Common myeloid progenitor, CD34-positive (primary cell): ENCODE measurements at places on chromosomes 11 and 22.

DNA sequence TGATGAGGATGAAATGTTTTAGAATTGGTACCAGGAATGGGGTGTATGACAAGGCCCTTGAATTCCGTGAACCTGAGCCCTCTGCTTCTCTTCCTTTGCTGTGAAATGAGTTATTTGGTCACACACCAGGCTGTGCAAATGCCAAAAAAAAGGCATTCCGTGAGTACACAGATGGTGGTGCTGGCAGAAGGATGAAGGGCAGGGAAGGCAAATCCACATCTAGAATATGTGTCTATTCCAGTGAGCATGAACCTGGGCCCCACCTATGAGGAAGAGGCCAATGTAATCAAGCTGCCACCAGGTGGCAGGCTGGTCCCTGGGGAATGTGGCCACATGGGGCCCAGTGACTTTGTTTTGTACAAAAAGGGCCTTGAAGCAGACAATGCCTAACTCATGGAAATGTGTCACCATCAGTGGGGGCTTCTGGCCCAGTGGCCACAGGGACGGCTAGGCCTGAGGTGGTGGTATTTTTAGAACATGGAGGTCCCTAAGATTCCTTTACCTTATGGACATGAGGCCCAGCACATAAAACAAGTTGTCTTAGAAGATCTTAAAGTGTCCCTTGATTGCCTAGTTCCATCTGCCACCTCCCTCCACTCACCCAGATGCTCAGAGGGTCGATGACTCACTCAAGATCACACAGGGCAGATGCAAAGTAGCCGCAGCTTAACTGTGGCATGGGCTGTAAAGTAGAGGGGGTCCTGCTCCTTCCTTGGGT lies 3.9 kb upstream of the RNF215 start:
- peak; percentile 88 for DNase-seq

- DNase-seq: no peak
These were observed 117.5 kb downstream of the SNX19 start for GRCh38 chr11:130798801-130799200.

DNA sequence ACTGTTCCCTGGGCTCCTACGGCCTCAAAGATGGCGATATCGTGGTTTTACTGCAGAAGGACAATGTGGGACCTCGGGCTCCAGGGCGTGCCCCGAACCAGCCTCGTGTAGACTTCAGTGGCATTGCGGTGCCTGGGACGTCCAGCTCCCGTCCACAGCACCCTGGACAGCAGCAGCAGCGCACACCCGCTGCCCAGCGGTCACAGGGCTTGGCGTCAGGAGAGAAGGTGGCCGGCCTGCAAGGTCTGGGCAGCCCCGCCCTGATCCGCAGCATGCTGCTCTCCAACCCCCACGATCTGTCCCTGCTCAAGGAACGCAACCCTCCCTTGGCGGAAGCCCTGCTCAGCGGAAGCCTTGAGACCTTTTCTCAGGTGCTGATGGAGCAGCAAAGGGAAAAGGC lies 555 bp downstream of the DDI1 start:
- no peak for DNase-seq

DNA sequence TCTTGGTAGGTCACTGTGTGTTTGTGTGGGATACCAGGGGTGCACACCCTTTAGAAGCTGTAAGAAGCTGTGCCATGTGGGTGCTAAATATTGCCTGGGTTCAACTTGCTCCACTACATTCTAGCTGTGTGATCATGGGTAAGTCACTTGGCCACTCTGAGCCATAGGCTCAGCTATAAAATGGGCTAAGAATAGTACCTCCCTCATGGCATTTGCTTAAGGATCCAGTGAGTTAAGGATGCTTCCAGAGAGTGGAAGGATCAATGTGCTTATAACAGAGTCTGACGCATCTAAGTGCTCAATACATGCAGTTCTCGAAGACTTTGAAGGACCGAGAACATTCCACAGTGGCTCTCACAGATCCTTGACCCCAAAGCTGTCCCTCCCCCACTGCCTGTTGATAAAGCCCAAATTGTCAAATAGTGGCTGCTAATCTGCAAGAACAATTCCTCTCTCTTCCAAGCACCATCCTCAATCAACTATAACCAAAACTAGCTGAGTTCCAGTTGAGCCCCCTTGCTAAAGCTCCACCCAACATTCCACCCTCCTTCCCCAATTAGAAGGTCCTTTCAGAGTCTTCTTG lies 13.2 kb upstream of the TMPRSS6 start:
- DNase-seq: no peak

- DNase-seq: no peak
These were observed 17.8 kb upstream of the FXYD2 start for GRCh38 chr11:117842131-117842941.

GRCh38 chr11:90168571-90168970 lies 34.1 kb downstream of the NAALAD2 start:
- DNase-seq: no peak

DNA sequence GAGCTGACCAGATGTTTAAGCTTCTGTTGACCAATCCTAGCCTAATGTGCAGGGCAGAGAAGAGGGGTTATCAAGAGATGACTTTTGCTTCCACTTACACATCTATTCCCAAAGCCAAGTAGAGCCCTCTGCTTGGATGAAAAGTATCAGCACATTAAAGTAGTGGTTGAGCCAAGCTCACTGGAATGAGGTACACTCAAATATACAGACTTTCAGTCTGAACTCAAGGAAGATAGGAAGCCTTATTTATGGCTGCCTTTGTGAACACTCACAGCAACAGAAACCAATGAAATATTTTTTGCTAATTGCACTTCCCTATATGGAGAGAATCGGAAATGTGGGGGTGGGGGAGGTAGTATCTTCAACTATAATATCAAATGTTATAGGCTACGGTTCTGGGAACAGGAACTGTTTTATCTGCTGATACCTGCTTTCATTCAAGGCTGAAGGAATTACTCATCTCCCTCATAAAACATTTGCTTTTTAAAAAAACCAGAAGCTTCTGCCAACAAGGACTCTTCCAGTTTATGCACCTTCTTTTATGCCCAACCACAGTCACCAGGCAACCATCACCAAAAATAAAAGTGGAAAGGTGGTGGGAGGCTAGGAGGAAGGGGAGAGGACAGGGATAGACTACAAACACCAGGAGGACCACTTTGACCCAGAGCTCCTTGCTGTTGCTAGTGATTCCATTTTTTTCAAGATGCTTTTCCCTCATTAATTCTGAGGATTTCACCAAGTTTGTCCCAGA lies 91.2 kb downstream of the CLPB start:
- no peak for DNase-seq

GRCh38 chr11:118276422-118276821 lies 12.3 kb upstream of the MPZL2 start:
- DNase-seq: no peak

DNA sequence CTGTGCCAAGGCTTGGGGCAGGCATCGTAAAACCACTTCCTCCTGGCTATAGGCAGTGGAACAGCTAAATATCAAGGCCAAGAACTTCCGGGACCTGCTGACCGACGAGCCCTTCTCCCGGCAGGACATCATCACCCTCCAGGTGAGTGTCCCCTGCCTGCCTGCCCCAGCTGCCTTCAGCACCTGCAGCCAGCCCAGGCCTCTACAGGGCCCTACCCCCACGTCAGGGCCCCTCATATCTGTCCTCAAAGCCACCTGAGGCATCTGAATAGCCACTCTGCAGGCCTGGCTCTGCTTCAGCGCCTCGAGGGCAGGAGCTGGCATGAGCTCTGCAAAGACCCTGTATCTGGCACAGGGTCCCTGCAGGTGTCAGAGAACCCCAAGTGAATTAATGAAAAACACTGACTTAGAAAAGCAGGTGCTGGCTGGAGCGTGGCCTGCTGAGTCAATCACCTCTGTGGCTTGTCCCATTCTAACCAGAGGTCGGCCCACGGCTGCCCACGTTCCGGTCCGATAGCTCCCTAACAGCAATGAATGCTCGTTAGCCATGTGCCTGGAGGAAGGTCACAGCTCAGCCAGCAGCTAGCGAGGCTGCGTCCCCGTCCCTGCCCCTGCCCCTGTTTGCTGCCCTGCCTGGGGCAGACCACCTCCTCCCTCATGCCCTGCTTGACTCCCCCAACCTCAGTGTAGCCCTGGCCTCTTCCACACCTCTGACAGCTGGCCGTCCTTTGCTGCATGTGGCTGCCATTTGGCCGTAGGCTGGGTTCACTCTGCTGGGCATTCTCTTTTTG lies 16.8 kb downstream of the PPIL2 start:
- no peak for DNase-seq
